ENCODE measurements at places on chromosomes 6 and 20. TPM values are rescaled to one million over a fixed set of nuclear protein-coding genes. Genes with fewer than 3 reads are reported as not detected.

Gene GGTLC1
- not detected for total RNA-seq

Gene PDE10A
- 10.4 TPM for total RNA-seq

Gene SNAI1
- total RNA-seq, result 15.1 TPM

Gene HLA-DQA1
- not detected for total RNA-seq

Gene TINAG
- total RNA-seq, result not detected

DNA sequence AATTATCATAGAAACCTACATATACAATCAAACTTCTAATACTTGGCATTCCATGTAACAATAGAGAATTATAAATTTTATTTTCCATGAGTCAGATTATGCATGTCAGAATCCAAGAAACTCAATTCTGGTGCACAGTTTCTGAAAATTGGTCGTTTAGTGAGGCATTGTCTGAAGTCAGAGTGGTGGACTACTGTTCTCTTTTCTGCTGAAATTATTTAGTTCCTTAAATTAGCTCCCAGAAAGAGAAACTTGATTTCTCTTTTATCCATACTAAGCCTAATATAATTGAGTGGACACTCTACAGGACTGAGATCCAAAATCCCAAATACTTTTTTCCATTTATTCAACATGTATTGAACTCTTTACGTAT lies 265.5 kb downstream of the ALDH8A1 start:
- no peak overlapping the region for H3K27ac ChIP-seq
- H3K36me3 ChIP-seq, result no peaks in the 10 kb centered on the region
- no peak overlapping the region for H3K4me3 ChIP-seq
- DNase-seq, result no peak
- peaks cover 43% of the 10 kb centered on the region for H3K4me1 ChIP-seq

GRCh38 chr20:47493175-47493962 lies 8.3 kb upstream of the NCOA3 start:
- no peak for DNase-seq
- peaks cover 19% of the 10 kb centered on the region for H3K4me1 ChIP-seq
- H3K4me3 ChIP-seq, result peak overlapping the region; percentile 23
- peak overlapping the region; percentile 80 for H3K27ac ChIP-seq

GRCh38 chr20:44532981-44533331 lies 11.1 kb upstream of the SERINC3 start:
- H3K4me3 ChIP-seq, result no peak overlapping the region
- H3K27ac ChIP-seq, result no peak overlapping the region
- peaks cover 4% of the 10 kb centered on the region for H3K4me1 ChIP-seq
- no peaks in the 10 kb centered on the region for H3K27me3 ChIP-seq
- DNase-seq, result no peak

GRCh38 chr6:104227508-104227907 lies 632.2 kb downstream of the HACE1 start:
- no peak overlapping the region for H3K4me3 ChIP-seq
- H3K27me3 ChIP-seq, result no peaks in the 10 kb centered on the region
- no peak for DNase-seq
- no peaks in the 10 kb centered on the region for H3K4me1 ChIP-seq
- no peak overlapping the region for H3K27ac ChIP-seq

- H3K36me3 ChIP-seq, result no peaks in the 10 kb centered on the region
- no peak overlapping the region for H3K4me3 ChIP-seq
- no peak overlapping the region for H3K27ac ChIP-seq
- DNase-seq, result no peak
Observed at GRCh38 chr6:10540073-10540746, 19.1 kb downstream of the GCNT2 start.

GRCh38 chr20:51513545-51513944 lies 29.0 kb downstream of the NFATC2 start:
- H3K4me1 ChIP-seq, result peaks cover 41% of the 10 kb centered on the region
- DNase-seq, result no peak
- H3K27ac ChIP-seq, result no peak overlapping the region
- no peaks in the 10 kb centered on the region for H3K27me3 ChIP-seq

- H3K4me1 ChIP-seq, result no peaks in the 10 kb centered on the region
- no peak overlapping the region for H3K4me3 ChIP-seq
- no peaks in the 10 kb centered on the region for H3K36me3 ChIP-seq
- H3K27me3 ChIP-seq, result peaks cover 10% of the 10 kb centered on the region
- no peak overlapping the region for H3K27ac ChIP-seq
Observed at GRCh38 chr6:156645097-156645496, 132.1 kb upstream of the ARID1B start.

DNA sequence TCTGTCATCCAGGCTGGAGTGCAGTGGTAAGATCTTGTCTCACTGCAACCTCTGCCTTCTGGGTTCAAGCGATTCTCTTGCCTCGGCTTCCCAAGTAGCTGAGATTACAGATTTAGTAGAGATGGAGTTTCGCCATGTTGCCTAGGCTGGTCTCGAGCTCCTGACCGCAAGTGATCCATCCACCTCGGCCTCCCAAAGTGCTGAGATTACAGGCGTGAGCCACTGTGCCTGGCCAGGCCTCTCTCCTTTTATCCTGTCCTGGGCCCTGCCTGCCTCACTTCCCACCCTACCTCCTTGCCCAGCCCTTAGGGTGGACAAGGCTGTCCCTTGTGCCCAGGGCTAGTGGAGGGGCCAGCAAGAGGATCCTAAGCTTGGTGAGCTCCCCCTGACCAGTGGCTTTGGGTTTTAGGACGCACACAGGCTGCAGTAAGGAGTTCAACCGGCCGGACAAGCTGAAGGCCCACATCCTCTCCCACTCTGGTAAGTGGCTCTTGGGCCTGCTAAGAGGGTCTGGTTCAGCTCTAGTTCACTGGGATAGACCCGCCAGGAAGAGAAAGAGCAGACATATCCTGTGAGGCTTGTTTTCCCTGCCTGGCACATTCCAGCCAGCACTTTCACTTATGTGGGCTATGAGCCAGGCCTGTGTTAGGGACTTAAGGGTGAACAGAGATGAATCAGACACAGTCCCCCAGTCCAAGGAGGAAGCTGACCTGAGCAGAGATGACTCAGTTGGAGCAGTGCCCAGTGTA lies 21.9 kb upstream of the CHMP4B start:
- no peaks in the 10 kb centered on the region for H3K27me3 ChIP-seq
- H3K36me3 ChIP-seq, result peaks cover 3% of the 10 kb centered on the region
- DNase-seq, result no peak
- H3K4me1 ChIP-seq, result peaks cover 31% of the 10 kb centered on the region
- no peak overlapping the region for H3K4me3 ChIP-seq
- H3K27ac ChIP-seq, result peak overlapping the region; percentile 98

- H3K4me3 ChIP-seq, result no peak overlapping the region
- H3K36me3 ChIP-seq, result peaks cover 45% of the 10 kb centered on the region
Observed at GRCh38 chr6:33439956-33440648, 14.3 kb upstream of the ZBTB9 start.

- H3K4me3 ChIP-seq, result no peak overlapping the region
- no peak overlapping the region for H3K27ac ChIP-seq
Observed at GRCh38 chr20:53116733-53117132, 144.6 kb downstream of the TSHZ2 start.

- peak overlapping the region; percentile 81 for H3K4me3 ChIP-seq
- no peak overlapping the region for H3K27ac ChIP-seq
- peaks cover 11% of the 10 kb centered on the region for H3K27me3 ChIP-seq
- DNase-seq, result no peak
- H3K36me3 ChIP-seq, result peaks cover 6% of the 10 kb centered on the region
Observed at GRCh38 chr6:76876922-76877553, 586.3 kb downstream of the HTR1B start.

- DNase-seq, result no peak
- peaks cover 63% of the 10 kb centered on the region for H3K4me1 ChIP-seq
- no peaks in the 10 kb centered on the region for H3K27me3 ChIP-seq
- H3K36me3 ChIP-seq, result no peaks in the 10 kb centered on the region
- peak overlapping the region; percentile 69 for H3K27ac ChIP-seq
- H3K4me3 ChIP-seq, result no peak overlapping the region
Observed at GRCh38 chr6:37862992-37863391, 43.5 kb downstream of the ZFAND3 start.

- H3K4me3 ChIP-seq, result peak overlapping the region; percentile 85
- no peak for DNase-seq
- peaks cover 39% of the 10 kb centered on the region for H3K4me1 ChIP-seq
- peak overlapping the region; percentile 96 for H3K27ac ChIP-seq
Observed at GRCh38 chr6:43478008-43478372, 620 bp downstream of the TJAP1 start.

GRCh38 chr6:134764741-134765140 lies 185.2 kb downstream of the ALDH8A1 start:
- no peaks in the 10 kb centered on the region for H3K27me3 ChIP-seq
- no peaks in the 10 kb centered on the region for H3K36me3 ChIP-seq
- H3K4me3 ChIP-seq, result no peak overlapping the region
- peaks cover 14% of the 10 kb centered on the region for H3K4me1 ChIP-seq
- no peak overlapping the region for H3K27ac ChIP-seq

All from chondrocyte (in vitro differentiated cells).